ENCODE measurements at places on chromosomes 11 and 22. TPM values are rescaled to one million over a fixed set of nuclear protein-coding genes. Genes with fewer than 3 reads are reported as not detected.

Gene PRG3
- total RNA-seq = not detected

Gene PANX1
- 52.1 TPM for total RNA-seq

Gene RNF214
- total RNA-seq = 9.7 TPM

Gene GLYAT
- total RNA-seq = not detected

Gene OR2AG2
- 0.15 TPM for total RNA-seq

Gene SLC22A12
- total RNA-seq = not detected

Gene CSNK2A3
- 2.6 TPM for total RNA-seq

Gene ANO3
- 0.33 TPM for total RNA-seq

Gene C22orf42
- not detected for total RNA-seq

Gene IFITM10
- total RNA-seq = 0.58 TPM

Gene OR51B5
- total RNA-seq = 0.29 TPM

Gene ASPHD2
- total RNA-seq = 2.2 TPM

Gene ART1
- not detected for total RNA-seq

Gene MMP7
- total RNA-seq = not detected

Gene NAV2
- total RNA-seq = 34.8 TPM

Gene DBX1
- total RNA-seq = not detected

Gene CCDC73
- total RNA-seq = not detected

Gene CD59
- 519 TPM for total RNA-seq

Gene SLC22A8
- total RNA-seq = not detected

Gene PSMD13
- 115 TPM for total RNA-seq

Gene KRTAP5-1
- not detected for total RNA-seq

Gene GRK2
- 33.2 TPM for total RNA-seq
